NCI-H2171 (cell line): ENCODE measurements at places on chromosomes 2 and 18.
A peak's percentile ranks its signal among the peaks of the same experiment; 100 is the strongest.

GRCh38 chr2:212936572-212936971 lies 214.8 kb downstream of the IKZF2 start:
- peak; percentile 85 for DNase-seq

DNA sequence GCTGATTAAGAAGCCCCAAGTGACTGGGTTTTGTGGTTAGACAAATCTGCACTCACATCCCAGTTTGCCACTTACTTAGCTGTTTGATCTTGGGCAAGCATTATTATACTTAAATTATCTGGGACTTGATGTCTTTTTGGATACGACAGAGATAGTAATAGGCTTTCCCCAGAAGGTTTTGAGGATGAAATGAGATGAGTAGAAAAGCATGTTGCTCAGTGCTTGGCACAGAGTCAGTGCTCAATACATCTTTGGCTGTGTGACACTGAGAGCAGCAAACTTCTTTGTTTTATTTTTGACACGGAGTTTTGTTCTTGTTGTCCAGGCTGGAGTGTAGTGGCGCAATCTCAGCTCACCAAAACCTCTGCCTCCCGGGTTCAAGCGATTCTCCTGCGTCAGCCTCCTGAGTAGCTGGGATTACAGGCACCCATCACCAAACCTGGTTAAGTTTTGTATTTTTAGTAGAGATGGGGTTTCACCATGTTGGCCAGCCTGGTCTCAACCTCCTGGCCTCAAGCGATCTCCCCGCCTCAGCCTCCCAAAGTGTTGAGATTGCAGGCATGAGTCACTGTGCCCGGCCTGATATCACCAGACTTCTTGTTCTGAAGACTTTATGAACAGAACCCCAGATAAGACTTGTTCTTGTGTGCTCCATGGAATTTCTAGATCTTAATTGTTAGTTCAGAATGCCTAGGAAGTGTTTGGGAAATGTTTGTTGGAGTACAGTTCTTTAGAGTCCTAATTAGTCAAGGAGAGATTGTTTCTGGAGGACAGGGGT lies 521.2 kb downstream of the SLC4A3 start:
- no peak for DNase-seq

DNA sequence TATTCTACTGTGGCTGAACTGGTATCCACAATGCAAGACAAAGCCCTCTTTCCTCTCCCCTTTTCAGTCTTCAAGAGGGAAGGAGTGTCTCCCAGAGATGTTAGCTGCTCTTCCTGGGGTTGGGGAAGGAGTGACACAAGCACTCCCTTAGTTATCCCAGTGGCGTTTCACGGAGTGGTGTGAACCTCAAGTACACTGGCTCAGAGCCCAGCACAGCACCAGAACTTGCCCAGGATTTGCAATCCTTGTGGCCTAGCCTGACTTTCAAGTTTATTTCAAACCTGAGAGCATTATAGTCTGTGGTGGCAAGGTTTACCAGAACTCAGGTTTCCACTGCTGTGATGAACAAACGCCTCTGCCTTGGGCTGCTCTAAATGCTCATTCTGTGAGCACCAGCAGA lies 162.5 kb downstream of the CCDC102B start:
- no peak for DNase-seq

GRCh38 chr18:34219651-34220050 lies 5.1 kb downstream of the NOL4 start:
- no peak for DNase-seq

DNA sequence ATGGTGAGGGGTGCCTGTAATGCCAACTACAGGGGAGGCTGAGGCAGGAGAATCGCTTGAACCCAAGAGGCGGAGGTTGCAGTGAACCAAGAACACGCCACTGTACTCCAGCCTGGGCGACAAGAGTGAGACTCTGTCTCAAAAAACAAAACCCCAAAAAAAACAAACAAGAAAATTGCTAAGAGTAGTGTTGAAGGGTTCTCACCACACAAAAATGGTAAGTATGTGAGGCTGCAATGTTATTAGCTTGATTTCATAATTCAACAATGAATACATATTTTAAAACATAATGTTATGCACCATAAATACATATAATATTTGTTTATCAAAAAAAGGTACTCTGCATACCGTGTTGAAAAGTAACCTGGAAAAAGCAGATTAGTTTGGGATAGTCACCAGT lies 45.8 kb downstream of the PSMG2 start:
- DNase-seq: no peak

- no peak for DNase-seq
Measured at GRCh38 chr2:33342171-33342570, 134.3 kb upstream of the RASGRP3 start.

DNA sequence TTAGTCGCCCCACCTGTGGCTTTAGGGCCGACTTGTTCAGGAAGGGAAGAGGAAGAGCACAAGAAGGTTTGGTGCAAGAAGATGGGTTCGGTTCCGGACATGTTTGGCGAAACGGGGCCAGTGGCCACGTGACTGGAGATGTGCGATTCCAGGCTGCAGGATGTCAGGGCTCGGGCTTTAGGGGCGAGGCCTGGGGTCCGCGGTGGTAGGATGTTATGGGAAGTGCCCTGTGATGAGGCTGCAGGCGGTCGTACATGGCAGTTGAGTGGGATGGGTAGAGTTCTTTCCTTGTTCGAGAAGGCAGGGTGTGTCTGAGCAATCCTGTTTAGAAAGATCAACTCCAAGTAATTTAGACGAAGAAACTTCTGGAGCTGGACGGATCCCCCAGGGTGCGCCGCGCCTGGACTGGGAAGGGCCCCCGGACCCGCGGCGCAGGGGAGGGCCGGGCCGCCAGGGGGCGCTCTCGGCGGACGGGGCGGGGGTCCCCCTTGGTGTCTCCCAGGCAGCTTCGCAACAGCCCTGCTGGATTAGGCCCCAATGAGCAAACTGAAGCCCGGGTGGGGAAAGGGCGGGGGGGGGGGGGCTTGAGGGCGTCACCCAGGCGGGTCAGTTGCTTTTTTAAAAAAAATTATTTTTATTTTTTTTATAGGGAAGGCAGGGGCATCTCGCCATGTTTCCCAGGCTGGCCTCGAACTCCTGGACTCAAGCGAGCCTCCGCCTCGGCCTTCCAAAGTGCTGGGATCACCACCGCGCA lies 17.2 kb upstream of the SDC1 start:
- DNase-seq: no peak

GRCh38 chr2:23027396-23027795 lies 357.6 kb upstream of the KLHL29 start:
- no peak for DNase-seq

- no peak for DNase-seq
Measured at GRCh38 chr2:133303150-133303549, 265.1 kb downstream of the NCKAP5 start.

- DNase-seq: peak; percentile 9
Measured at GRCh38 chr2:181004647-181005325, 24.4 kb downstream of the UBE2E3 start.

DNA sequence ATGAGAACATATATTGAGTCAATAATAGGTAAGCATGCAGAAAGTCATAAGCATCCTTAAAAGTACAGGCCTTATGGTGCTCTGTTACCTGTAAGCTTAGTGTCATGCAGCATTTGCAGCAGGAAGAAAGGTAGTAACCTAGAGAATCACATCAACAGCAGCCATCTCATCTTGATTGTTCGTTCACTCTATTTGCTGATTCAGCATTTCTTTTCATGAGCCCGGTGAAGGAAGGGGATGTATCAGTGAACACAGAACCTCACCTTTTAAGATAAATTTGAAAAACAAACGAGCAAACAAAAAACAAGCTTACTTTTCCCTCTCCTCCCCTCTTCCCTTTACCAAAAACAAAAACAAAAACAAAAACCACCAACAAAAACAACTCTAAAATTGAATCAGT lies 89.9 kb downstream of the MIB1 start:
- no peak for DNase-seq

DNA sequence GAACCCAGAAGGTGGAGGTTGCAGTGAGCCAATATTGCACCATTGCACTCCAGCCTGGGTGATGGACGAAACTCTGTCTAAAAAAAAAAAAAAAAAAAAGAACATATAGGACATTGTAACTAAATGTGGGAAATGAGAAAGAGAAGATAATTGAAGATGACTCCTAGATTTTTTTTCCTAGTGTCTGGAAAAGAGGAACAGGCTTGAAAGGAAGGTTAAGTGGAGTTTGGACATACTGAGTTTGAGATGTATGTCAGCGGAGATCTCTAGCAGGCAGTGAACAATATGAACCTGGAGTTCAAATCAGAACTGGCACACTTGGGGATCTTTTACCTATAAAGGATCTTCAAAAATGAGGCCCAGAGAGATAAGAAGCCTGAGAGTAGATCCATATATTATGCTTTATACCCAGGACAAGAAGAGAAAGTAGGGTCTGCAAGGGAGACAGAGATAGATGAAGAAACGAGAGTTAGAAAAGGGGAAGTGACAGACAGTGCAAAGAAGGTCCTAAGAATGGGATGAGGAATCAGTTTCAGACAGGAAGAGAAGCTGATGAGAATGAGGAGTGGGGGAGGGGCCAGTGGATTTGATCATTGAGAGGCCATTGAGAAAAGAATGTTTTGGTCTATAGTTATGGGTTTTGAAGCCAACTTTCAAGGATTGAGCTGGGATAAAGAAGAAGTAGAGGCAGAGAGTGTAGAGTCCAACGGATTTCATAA lies 46.9 kb upstream of the CD28 start:
- no peak for DNase-seq
